T-helper 1 cell treated with Interleukin-12 subunit alpha and Interleukin-12 subunit beta and Interleukin-4 antibody, amounts not matched to agents 30 ng/mL and 1 ng/mL, for 36 hours (primary cell): ENCODE measurements at places on chromosomes 6 and 20. TPM values are rescaled to one million over a fixed set of nuclear protein-coding genes. Genes with fewer than 3 reads are reported as not detected.

The MAP7 gene
- total RNA-seq = 1.4 TPM in 2 replicates

The PRRC2A gene
- total RNA-seq = 230 and 237 TPM in 2 replicates

The NUP153 gene
- 104 TPM in 2 replicates for total RNA-seq

The LY6G5C gene
- 6.3 TPM in 2 replicates for total RNA-seq

The SPACA1 gene
- total RNA-seq = not detected in 2 replicates

The TP53TG5 gene
- total RNA-seq = not detected in 2 replicates

The MCHR2 gene
- total RNA-seq = not detected in 2 replicates

The HLA-DRB5 gene
- total RNA-seq = 80.1 and 94.3 TPM in 2 replicates

The OOEP gene
- total RNA-seq = 1.0 TPM in 2 replicates

The NKX2-2 gene
- total RNA-seq = not detected in 2 replicates

The MATN4 gene
- 6.1 and 6.7 TPM in 2 replicates for total RNA-seq

The BPI gene
- not detected in 2 replicates for total RNA-seq

The CASS4 gene
- total RNA-seq = 10.2 and 11.5 TPM in 2 replicates

The HMGCLL1 gene
- total RNA-seq = not detected in 2 replicates

The SOX18 gene
- total RNA-seq = 1.8 and 2.2 TPM in 2 replicates

The CPNE5 gene
- total RNA-seq = 2.7 and 3.2 TPM in 2 replicates

The OR12D3 gene
- not detected in 2 replicates for total RNA-seq

The LY6G6C gene
- 0.41 TPM in 1 of 2 replicates, not detected in the other for total RNA-seq

The WFDC2 gene
- total RNA-seq = 0.34 TPM in 1 of 2 replicates, not detected in the other

The LGSN gene
- total RNA-seq = 0.15 TPM in 1 of 2 replicates, not detected in the other

The CHMP4B gene
- 78.0 and 84.5 TPM in 2 replicates for total RNA-seq

The RPS6KA2 gene
- 4.6 and 4.9 TPM in 2 replicates for total RNA-seq

The ADGB gene
- not detected in 2 replicates for total RNA-seq

The DLL1 gene
- total RNA-seq = 0.15 TPM in 1 of 2 replicates, not detected in the other

The SLC17A2 gene
- total RNA-seq = not detected in 2 replicates

The FOXQ1 gene
- not detected in 2 replicates for total RNA-seq

The IRAK1BP1 gene
- 2.7 and 4.6 TPM in 2 replicates for total RNA-seq
